ENCODE measurements at places on chromosomes 13 and 19.

- no peak for DNase-seq
These were observed 6.1 kb downstream of the CIC start for GRCh38 chr19:42275103-42275502.

GRCh38 chr13:72495681-72496080 is 231.7 kb downstream of the MZT1 start:
- DNase-seq: no peak

DNA sequence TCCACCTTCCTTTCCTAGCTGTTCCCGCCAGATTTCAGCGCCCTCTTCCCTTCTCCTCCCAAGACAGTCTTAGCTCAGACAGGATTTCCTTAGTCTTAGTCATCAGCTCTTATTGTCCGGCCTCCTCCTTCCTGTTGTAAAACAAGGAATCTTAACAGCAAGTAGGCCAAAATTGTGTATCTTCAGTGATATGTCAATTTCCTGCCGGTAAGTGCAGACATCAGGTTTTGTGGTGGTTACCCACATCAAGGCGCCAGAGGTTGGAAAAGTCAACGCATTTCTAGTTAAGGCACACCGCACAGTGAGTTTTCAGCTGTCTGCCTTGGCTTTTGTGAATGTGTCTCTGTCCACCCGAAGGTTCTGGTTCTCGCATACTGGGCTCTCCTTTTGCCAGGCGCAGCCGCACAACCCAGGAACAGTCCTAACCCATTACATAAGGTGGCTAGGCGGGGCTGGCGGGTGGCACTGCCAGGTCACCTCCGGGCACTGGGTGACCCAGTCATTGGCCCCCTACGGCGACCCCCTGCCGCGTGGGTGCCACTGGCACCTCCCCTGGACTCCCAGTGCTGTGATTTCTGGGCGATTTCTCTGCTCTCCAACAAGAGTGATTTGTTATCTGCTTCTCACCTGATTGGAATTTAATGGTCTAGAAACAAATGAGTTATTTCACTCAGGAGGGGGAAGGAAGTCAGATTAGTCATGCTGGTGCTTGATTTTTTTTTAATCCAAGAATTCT is 12.9 kb downstream of the COL4A2 start:
- DNase-seq: no peak

- no peak for DNase-seq
These were observed 3.5 kb upstream of the LGALS4 start for GRCh38 chr19:38816131-38816750.

DNA sequence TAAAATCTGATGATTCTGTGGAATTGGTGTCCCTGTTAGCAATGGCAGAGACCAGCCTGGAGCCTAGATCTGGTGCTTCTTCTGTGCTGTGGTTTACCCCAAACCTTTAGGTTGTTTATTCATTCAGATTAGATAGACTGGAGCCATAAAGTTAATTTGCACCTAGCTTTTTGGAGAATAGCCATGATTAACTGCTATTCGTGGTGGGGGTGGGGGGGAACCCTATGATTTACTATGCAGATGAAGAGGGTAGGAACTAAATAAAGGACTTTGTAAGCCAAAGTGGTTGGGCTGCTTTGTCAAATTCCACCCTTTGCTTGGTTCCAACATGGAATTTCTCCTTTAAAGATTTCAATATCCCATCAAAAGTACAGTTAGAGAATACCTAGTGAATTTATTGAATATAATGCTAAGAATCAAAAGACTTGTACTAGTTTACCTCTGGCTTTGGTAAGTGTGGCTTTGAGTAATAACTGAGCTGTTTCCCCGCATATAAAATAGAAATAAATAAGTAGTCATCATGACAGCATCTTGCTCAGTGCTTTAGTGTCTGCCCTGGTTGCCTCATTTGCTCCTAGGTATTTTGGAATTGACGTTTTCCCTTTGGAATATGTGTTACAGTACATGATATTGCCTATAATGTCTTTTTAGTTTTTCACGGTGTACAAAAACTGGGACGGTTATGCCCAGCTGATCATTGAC is 27.6 kb downstream of the SKA3 start:
- DNase-seq: no peak

- no peak for DNase-seq
These were observed 21.2 kb downstream of the ERFL start for GRCh38 chr19:41906916-41907680.

GRCh38 chr19:44308011-44308410 is 3.2 kb upstream of the ZNF235 start:
- DNase-seq: no peak

- no peak for DNase-seq
These were observed 955 bp downstream of the ZNF274 start for GRCh38 chr19:58183817-58184215.

- DNase-seq: no peak
These were observed 3.2 kb upstream of the ERVV-2 start for GRCh38 chr19:53041366-53041765.

- peak; percentile 97 for DNase-seq
These were observed 2.8 kb upstream of the TM9SF2 start for GRCh38 chr13:99498171-99499161.

DNA sequence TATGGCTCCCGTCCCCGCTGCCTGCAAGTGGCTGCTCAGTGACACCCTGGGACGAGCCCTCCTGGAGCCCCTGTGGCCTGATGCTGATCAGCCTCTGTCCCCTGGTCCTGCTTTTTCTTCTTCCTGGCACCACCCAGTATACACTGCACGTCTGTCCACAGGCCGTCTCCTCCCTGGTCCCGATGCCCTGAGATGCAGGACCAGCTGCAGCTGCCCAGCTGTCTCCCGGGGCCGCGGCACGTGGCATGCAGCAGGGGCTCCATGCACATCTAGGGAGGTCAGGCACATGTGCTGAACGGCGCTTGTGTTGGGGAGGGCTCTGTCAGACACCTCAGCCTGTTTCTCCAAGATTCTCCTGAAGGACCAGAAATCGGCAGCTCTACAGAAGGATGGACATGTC is 30.2 kb downstream of the ZFR2 start:
- no peak for DNase-seq

GRCh38 chr19:18185538-18185937 is 7.5 kb upstream of the MPV17L2 start:
- DNase-seq: no peak

DNA sequence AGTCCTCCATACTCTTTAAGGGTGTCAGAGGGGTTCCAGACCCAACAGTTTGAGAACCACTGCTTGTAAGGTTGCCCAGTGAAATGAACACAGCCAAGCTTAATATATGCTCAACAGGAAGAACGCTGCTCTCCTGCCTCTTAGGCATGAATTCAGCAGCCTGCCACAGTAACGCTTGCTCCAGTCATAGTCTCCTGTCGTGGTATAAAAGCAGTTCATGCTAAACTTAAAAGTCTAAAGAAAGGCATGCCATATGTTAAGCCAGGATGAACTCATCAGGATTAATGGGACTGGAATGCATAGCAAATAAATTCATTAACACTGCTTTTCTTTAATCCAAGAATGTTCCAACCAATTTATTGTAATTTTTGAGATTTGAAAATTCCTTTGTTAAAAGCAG is 38.7 kb downstream of the SLC7A1 start:
- DNase-seq: no peak

- DNase-seq: no peak
These were observed 793 bp downstream of the LRFN1 start for GRCh38 chr19:39319892-39320248.

GRCh38 chr13:71576571-71576970 is 290.4 kb downstream of the DACH1 start:
- DNase-seq: no peak

GRCh38 chr19:56066152-56067023 is 54.7 kb downstream of the ZNF787 start:
- peak; percentile 87 for DNase-seq

DNA sequence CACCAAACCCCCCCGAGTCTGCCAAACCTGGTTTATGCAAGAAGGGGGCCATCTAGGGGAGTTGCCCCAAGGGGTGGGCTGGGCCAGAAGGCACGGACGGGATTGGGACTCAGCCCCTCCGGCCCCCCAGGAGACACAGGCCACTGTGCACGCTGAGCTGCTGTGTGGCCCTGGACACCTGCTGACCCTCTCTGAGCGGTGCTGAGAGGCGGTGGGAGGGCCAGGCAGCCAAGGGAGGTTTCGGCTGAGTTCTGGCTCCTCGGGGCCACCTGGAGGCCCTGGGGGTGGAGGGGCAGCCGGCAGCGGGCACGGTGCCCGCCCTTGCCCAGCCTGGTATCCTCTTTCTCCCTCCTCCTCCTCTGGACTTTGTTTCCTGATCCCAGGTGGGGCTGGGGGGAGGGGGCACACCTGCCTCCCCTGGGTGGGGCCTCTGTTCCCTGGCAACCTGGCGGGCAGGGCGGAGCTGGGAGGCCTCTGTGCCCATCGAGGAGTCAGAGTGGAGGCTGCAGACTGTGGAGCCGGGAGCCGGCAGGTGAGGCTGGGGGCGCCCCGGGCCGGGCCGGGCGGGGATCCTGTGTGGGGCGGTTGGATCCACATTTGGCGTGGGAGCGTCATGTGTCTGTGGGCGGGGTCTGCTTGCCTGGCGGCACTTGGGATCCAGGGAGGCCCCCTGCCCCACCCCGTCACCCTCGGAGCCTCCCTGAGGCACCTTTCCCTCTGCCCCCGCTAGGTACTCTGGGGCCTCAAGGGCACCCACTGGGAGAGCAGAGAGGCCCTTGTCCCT is at the start of gene MISP:
MISP (plus strand) TSS at position 473 of the 784 bp plus-strand sequence. CDS start 5,835 bp downstream, outside the sequence.
- DNase-seq: no peak

DNA sequence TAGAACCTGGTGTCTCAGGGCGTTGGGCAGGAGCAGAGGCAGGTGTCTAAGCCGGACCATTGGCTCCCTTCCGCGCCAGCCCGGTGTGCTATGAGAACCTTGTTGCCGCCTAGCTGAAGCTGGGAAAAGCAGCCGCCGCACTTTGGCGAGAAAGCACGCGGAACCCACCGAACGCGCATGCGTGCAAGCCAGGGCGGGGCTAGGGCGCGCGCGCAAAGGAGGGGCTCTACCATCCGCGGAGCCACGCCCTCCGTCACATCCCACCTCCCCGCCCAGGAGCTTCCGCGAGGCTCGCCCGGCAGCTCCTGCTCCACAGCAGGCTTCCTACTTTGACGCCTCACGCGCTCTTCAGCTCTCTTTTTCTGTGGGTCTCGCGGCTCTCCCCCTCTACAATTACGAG is 51.3 kb downstream of the WDR87 start:
- peak; percentile 68 for DNase-seq

DNA sequence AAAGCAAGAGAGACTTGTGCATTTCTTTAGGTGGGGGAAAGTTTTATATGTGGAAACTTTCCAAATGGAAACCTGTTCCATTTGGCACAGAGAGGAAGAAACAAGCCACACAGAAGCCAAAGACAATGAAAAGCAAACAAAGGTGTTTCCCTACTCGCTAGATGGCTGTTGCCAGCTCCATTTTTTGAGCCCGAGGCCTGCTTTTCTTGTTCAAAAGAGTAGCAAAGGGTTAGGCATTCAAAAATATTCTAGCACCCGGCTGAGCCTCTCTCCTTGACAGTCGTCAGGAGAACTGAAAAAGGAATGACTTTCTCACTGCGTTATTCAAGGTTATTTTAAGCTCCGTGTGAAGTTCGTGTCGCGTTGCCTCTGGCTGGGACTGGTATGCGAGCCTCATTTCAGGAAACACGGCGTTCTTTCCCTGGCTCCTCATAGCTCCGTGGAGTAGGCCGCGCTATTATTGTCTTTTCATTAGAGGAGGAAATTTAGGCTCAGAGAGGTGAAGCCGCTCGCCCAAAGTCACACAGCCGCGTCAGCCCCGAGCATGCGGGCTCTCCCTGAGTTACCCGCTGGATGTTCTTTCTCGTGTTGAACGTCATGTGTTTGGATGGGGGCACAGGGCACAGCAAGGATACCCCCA is 7.6 kb downstream of the TRPM4 start:
- DNase-seq: no peak

- DNase-seq: no peak
These were observed 7.0 kb downstream of the RCN3 start for GRCh38 chr19:49534632-49535385.

- no peak for DNase-seq
These were observed 27.3 kb downstream of the IGFL1 start for GRCh38 chr19:46256855-46257254.

GRCh38 chr13:109010912-109011311 is 381.5 kb downstream of the MYO16 start:
- no peak for DNase-seq

GRCh38 chr19:14694641-14695266 is 4.9 kb downstream of the ZNF333 start:
- no peak for DNase-seq

- no peak for DNase-seq
These were observed 37.1 kb downstream of the MYO9B start for GRCh38 chr19:17112700-17113099.

All from GM13976 (cell line).